ENCODE measurements at places on chromosomes 12 and 14.

DNA sequence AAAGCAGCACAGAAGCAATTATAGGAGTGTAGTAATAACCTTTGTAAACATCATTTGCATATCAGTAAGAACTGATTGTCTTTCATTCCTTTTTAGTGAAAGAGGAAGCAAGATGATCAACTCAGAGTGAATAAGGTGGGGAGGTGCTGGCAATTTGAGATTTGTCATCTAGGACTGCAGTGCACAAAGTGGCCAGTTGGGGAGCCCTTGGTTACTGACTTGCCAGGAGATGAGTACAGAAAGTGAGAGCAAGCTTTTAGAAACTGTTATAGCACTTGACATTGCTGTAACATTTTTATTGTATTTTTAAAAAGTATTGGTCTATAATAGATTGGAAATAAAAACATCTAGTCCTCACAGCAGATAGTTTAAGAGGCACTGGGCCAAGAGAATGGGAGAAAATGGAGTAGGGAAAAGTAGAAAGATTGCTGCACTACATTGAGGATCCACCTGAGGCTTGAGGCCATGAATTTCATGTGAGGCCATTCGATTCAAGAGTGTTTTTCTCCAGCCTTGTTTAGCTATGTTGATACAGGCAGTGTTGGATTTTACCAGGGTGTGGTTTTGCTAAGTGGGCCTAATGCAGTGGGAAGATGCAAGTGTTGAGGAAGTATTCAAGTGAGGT lies 98.2 kb downstream of the SNAPC1 start:
- DNase-seq, result no peak

GRCh38 chr14:37903343-37904191 lies 304.1 kb upstream of the SSTR1 start:
- no peak for DNase-seq

DNA sequence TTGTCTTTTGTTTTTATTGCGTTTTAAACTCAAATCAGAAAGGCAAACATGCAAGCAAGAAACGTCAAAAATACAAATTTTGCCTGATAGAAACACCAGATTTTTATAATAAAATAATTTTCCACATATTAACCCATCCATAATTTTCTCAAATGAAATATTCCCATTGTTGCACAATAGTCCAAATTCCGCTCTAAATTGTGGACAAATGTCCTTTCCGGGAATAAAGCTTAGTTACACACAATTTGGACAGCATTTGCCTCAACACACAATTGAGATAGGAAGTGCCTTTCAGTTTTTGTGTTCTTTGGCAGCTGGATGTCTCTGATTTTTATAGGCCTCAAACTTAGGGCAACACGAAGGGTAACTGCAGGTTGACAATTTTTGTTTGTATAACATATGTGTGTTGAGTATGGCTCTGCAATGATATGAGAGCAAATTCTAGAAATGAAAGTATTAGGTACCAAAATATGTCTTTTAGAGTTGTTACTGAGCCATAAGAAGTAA lies 105.8 kb downstream of the DIO2 start:
- no peak for DNase-seq

DNA sequence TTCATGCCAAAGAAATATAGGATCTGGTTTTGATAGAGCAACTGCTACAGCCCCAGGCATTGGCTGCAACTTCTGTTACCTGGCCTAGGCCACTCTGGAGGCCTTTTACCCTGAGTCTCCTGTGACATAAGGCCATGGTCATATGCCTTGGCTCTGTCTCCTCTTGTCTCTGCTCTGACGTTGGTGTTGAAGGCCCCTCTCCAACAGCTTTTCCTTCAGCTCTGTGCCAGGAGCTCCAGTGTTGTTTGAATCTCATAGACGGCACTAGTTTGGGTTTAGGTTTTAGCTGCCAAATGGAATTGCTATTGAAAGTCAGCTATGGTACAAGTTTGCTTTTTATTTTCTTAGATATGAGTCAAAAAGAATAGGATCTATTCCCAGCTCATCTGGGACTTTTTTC lies 41.1 kb downstream of the TTLL5 start:
- no peak for DNase-seq

DNA sequence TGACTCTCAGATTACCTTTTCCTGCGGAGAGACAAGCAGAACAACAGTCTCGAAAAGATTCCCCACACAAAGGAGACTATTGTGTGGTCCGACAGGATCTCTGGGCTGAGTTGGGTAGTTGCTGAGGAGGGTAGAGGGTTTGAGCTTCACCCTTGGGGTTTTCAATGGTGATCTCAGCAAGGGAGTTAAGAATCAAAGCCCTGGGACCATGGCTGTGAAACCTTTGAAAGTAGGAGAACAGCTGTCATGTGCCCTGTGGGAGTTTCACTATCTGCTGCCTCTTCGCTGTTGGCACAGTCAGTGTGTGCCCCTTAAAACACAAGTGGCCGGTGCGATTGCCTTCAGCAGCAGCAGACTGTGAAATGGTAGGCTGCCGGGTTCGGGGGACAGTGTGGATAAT lies 14.2 kb upstream of the PLEK2 start:
- no peak for DNase-seq

DNA sequence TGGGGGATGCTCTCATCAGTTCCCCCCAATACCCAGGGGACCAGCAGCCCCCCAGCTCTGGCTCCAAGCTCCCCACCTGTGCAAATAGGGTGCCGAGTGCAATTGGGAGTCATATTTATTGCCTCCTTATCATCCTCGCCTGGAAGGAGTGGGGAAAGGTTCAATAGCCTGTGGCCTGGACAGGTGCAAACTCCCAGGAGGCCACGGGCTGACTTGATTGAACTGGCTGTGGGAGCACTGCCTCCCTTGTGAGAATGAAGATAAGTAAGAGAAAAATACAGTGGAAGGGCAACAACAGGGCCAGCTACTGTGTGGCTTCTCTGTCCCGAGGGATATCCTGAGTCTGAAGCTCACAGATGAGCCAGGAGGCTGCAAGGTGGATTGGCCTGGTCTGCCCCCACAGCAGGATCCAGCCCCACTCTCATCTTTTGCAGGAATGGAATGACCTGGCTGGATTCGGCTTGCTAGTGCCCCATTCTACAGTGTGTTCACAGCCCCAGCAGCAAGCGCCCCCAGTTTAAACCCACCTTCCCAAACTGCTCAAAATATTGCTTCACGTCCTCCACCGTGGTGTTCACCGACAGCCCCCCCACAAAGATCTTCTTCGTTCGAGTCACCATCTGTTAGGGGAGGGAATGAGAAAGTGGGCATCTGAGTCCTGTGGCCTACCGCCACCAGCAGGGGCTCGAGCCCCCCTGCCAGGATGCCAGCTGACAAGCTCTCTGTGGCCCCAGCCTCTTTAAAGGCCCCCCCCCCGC lies 6.3 kb downstream of the MSI1 start:
- no peak for DNase-seq

- no peak for DNase-seq
Observed at GRCh38 chr12:23426328-23426727, 523.1 kb downstream of the SOX5 start.

DNA sequence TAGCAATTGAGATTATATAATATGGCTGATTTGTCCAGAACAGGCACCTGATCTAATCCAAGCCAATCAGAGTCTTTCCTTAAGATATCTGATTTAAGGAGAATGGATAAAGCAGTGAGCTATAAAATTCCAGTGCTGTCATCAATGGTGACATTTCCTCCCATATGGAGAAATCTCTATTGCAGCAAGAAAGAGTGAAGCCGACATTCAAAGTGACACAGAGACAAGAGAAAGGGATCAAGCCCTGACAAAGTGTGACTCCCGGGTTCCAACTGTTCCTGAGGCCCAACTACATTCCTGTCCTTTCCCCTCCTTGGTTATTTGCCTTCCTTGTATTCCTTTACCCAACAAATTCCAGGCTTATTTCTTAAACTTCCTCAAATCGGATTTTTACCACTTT lies 430.0 kb upstream of the SOX5 start:
- DNase-seq, result no peak

DNA sequence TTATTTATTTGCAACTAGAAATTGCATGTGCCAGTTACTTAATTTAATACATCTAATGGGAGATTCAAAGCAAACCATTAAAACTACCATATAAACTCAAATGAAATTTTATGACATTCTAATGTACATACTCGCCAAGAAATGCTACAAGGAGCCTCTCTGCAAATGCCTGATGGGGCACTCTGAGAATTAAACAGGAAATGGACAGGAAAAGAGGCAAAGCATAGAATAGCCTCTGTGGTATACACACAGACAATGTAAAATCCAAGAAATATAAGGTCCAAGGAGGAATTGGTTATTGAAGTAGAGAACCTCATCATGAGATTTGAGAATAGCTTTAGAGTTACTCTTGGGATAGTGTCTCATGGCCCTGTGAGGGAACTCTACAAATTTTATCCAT lies 41.2 kb downstream of the RAB21 start:
- no peak for DNase-seq

- DNase-seq, result no peak
Observed at GRCh38 chr12:111887926-111888745, 46.1 kb downstream of the MAPKAPK5 start.

Data from AG09319 (cell line).